Testis (tissue), 5 donors: ENCODE measurements at places on chromosomes 13 and 19. TPM values are rescaled to one million over a fixed set of nuclear protein-coding genes. Genes with fewer than 3 reads are reported as not detected.

DNA sequence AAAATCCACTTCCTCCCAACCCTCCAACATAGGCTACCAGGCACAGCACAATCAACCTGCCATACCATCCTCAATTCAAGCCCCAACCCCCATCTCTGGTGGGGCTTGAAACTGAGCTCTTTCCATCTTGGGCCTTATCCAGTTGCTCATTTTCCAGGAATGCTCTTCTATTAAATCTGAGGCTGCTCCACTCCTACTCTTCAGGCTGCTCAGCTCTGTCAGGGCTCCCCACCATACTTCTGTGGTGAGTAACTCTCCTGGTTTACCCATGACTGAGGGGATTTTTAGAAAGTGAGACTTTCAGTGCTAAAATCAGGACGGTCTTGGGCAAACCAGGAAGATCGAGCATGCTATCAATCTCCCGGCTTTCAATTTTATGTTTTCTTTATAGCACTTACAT, 512.8 kb downstream of the LMO7 start:
- DNase-seq = no peak

GRCh38 chr19:480016-480855, 16.1 kb upstream of the MADCAM1 start:
- peak; percentile 90 for DNase-seq

- peak; percentile 88 for DNase-seq
Measured at GRCh38 chr13:26985285-26985878, 186.2 kb downstream of the USP12 start.

The ZNF793 gene
- total RNA-seq = 33.5 TPM

GRCh38 chr19:14809272-14810057, 25.5 kb downstream of the OR7A5 start:
- DNase-seq = no peak

DNA sequence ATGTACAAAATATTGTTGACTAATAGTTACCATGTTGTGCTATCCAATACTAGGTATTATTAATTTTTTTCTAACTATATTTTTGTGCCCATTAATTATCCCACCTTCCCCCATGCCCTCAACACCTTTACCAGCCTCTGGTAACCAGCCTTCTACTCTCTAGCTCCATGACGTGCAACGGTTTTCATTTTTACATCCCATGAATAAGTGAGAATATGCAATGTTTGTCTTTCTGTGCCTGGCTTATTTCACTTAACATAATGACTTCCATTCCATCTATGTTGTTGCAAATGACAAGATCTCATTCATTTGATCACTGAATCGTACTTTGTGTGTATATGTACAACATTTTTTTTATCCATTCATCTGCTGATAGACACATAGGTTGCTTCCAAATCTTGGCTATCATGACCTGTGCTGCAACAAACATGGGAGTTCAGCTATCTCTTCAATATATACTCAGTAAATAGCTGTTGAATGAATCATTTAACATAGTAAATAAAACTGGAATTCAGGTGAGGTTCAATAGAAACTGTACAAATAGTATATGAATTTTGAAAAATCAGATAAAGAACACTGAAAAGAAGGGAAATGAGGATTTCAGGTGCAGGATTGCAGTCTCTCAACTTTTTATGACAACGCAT, 509.0 kb upstream of the MIR17HG start:
- DNase-seq = no peak

The POU2F2 gene
- total RNA-seq = 20.6 TPM

- DNase-seq = no peak
Measured at GRCh38 chr13:30832377-30832776, 73.7 kb upstream of the MEDAG start.

The APOC1 gene
- 9.4 TPM for total RNA-seq

DNA sequence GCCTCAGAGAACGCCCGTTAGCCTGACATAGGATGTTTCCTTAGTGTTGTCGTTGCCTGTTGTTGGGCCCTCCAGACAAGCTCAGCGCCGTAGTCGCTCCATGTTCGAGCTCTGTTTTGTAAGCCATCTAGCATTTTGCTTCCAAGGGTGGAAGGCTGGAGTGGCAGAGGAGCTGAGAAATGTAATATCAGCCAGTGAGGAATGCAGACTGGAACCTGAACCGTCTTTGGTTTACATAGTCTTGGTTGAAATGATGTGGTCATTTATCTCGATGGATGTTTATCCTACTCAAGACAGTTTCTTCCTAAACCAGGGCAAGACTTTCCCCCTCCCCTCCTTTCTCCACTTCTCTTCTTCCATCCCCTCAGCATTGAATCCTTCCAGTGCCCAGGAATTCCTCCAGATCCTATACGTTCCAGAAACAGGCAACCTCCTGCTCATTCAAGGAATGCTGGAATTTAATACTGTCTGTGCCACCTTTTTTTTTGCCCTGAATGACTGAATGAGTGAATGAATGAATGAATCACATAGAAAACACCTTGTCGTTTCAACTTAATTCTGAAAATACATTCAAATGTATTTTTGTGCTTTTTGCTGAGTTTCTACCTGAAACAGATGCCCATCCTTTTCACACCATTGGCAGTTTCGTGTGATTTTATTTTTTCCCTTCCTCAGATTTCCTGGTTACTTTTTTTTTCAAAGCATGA, 109.5 kb upstream of the MBNL2 start:
- DNase-seq = no peak

The KIR2DL4 gene
- 0.31 TPM for total RNA-seq

The NLRP11 gene
- total RNA-seq = 3.9 TPM

DNA sequence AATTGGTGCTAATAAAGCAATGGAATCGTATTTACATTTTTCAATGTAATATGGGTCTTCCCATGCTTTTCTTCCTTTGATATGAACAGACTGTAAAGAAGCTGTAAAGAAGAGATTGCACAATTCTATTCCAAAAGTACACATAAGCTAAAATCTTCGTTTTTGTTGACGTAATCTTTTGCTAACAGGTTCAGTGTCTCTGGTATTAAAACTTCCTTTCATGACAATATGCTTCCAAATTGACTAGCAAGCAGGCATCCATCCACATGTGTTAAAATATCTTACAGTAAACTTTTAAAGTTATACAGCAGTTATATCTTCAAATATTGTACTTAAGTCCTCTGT, 19.3 kb upstream of the SGCG start:
- no peak for DNase-seq

The CYP4F2 gene
- total RNA-seq = 3.3 TPM

The PPP1R13L gene
- total RNA-seq = 9.7 TPM

GRCh38 chr13:95955255-95955654, 97.9 kb downstream of the UGGT2 start:
- DNase-seq = no peak

DNA sequence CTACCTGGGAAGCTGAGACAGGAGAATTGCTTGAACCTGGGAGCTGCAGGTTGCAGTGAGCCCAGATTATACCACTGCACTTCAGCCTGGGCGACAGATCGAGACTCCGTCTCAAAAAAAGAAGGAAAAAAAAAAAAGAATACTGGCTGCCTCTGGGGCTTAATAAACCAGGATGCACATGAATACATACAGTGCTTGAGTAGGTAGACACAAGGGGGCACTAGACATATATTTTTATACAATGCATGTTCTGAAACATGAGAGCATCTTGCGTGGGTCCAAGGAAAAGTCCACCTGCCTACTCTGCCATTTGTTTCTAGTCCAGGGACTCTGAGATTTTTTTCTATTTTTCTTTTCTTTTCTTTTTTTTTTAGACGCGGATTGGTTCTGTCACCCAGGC, 31.2 kb downstream of the KEAP1 start:
- no peak for DNase-seq

The OXGR1 gene
- total RNA-seq = not detected

The CGB1 gene
- 2.9 TPM for total RNA-seq

The C5AR2 gene
- total RNA-seq = 3.9 TPM
